Daoy (cell line): ENCODE measurements at places on chromosomes 12 and 14. TPM values are rescaled to one million over a fixed set of nuclear protein-coding genes. Genes with fewer than 3 reads are reported as not detected.

The EPYC gene
- not detected in 2 replicates for total RNA-seq

The EIF2S3B gene
- total RNA-seq: 0.57 TPM in 2 replicates

The ABHD12B gene
- total RNA-seq: not detected in 2 replicates

The TAS2R14 gene
- total RNA-seq: 0.15 TPM in 1 of 2 replicates, not detected in the other

The ALDH1L2 gene
- 0.83 and 5.7 TPM in 2 replicates for total RNA-seq

The NRL gene
- 3.1 and 5.9 TPM in 2 replicates for total RNA-seq

The TESPA1 gene
- 1.1 and 5.8 TPM in 2 replicates for total RNA-seq

The PCED1B gene
- 3.8 and 4.7 TPM in 2 replicates for total RNA-seq

The SLCO1B3 gene
- 2.1 and 7.4 TPM in 2 replicates for total RNA-seq

The SIRT4 gene
- total RNA-seq: 1.8 and 5.6 TPM in 2 replicates

The MEG3 gene
- total RNA-seq: 13.5 and 14.3 TPM in 2 replicates

The ADAMTS20 gene
- total RNA-seq: 0.51 TPM in 1 of 2 replicates, not detected in the other

The ACRBP gene
- not detected in 2 replicates for total RNA-seq

The MGP gene
- 39.0 and 76.2 TPM in 2 replicates for total RNA-seq

The CYP27B1 gene
- total RNA-seq: 2.2 and 2.6 TPM in 2 replicates

The PIWIL1 gene
- 0.68 and 1.8 TPM in 2 replicates for total RNA-seq

The C12orf54 gene
- total RNA-seq: not detected in 2 replicates

The NELL2 gene
- total RNA-seq: 19.9 and 28.0 TPM in 2 replicates

The EFS gene
- 0.80 and 1.4 TPM in 2 replicates for total RNA-seq
